GM23248 (cell line): ENCODE measurements at places on chromosomes 6 and 20. TPM values are rescaled to one million over a fixed set of nuclear protein-coding genes. Genes with fewer than 3 reads are reported as not detected.
A peak's percentile ranks its signal among the peaks of the same experiment; 100 is the strongest.

DNA sequence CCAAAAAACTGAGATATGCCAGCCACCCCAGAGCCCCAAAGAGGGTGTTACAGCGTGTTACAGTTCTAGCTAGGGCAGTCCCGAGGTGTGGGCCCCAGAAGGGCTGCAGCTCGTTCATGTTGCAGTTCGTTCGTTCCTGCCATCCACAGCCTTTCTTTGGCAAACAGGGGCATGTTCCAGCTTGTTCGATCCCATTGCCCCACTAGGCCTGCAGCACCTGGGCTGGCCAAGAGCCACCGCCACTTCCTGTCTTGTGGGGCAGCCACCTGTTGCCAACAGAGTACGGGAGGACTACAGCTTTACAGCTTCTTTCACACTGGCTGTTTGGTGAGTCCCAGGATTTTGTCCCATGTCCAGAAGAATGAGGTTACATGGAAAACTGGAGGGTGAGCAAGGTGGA, 198.1 kb downstream of the MMUT start:
- no peak overlapping the region for H3K27ac ChIP-seq
- no peak for DNase-seq
- no peaks in the 10 kb centered on the region for H3K36me3 ChIP-seq
- H3K4me3 ChIP-seq = no peak overlapping the region
- H3K4me1 ChIP-seq = no peaks in the 10 kb centered on the region

DNA sequence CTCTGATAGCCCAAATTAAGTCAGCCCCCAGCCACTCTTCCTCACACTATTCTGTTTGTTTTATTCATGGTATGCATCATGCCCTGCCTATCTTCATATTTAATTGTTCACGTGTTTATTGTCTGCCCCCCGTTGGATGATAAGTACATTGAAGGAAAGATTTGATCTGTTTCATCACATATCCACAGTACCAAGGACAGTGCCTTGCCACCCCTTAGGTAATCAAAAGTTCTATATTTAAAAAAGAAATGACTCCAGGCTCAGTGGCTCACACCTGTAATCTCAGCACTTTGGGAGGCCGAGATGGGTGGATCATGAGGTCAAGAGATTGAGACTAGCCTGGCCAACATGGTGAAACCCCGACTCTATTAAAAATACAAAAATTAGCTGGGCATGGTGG, 10.2 kb upstream of the RIN2 start:
- H3K4me1 ChIP-seq = no peaks in the 10 kb centered on the region
- no peaks in the 10 kb centered on the region for H3K36me3 ChIP-seq
- H3K4me3 ChIP-seq = no peak overlapping the region
- H3K27ac ChIP-seq = no peak overlapping the region
- no peak for DNase-seq
- H3K27me3 ChIP-seq = no peaks in the 10 kb centered on the region

DNA sequence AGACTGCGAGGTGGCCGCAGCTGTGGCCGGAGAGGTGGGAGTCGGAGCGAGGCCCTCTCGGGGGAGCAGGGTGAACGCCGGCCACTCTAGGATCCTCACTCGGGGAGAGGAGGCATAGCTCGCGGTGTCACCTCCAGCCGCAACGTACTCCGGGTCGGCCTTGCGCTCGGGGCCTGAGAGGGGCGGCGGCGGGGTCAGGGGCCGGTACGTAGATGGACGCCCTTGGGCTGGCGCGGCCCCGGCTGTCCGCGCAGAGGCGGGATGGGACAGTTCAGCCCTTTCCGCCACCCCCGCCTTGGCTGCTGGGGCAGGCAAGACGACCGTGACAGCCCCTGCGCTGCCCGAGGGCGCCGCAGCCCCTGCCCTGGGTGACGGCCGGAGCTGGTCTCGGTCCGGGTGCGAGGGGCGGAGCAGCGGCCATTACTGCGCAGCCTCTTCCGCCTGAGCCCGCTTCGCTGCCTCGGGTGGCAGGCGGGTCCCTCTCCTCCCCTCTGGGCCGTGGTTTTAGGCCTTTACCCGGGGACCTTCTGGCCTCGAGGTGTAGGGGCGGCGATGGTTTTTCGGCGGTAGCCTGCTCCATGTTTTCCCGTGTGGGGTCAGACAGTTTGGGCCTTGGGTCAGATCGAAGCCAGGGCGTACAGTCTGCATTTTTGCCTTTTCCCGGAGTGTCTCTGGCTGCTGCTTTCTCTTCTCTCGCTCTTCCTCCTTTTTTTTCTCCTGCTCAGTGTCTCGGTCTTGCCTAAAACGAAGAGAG, 405 bp downstream of the RNF146 start:
- peak; percentile 79 for DNase-seq
- peak overlapping the region; percentile 94 for H3K27ac ChIP-seq
- H3K36me3 ChIP-seq = no peaks in the 10 kb centered on the region
- peaks cover 21% of the 10 kb centered on the region for H3K4me1 ChIP-seq
- H3K27me3 ChIP-seq = no peaks in the 10 kb centered on the region
- H3K4me3 ChIP-seq = peak overlapping the region; percentile 90

DNA sequence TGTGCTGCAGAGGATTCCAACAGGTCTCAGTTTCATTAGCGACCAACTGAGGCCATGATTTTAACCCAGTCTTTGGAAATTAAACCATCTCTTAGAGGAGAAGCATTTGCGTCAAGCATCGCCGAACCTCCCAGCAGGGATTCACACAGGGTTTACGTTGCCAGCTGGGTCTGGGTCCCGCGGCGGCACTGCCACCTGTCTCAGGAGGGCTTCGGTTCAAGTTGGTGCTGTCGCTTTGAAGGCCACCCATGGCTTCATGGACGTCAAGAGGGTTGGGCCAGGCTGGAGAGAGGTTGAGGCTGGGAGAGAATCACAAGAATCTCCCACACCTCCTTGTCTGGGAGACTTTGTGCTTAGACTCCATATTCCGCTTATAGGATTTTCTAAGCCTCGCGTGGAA, 43.0 kb upstream of the FRMD1 start:
- H3K4me1 ChIP-seq = no peaks in the 10 kb centered on the region
- no peak overlapping the region for H3K27ac ChIP-seq
- H3K36me3 ChIP-seq = no peaks in the 10 kb centered on the region
- no peak overlapping the region for H3K4me3 ChIP-seq
- H3K27me3 ChIP-seq = peaks cover 7% of the 10 kb centered on the region; the same call in 1 of the 2 replicates

- H3K4me3 ChIP-seq = no peak overlapping the region
- no peak overlapping the region for H3K27ac ChIP-seq
- DNase-seq = no peak
- H3K27me3 ChIP-seq = no peaks in the 10 kb centered on the region
Observed at GRCh38 chr6:22020299-22021003, 276.4 kb downstream of the PRL start.

GRCh38 chr6:157492741-157493140, 111.8 kb downstream of the ZDHHC14 start:
- H3K4me3 ChIP-seq = no peak overlapping the region
- H3K27ac ChIP-seq = no peak overlapping the region
- H3K27me3 ChIP-seq = no peaks in the 10 kb centered on the region

GRCh38 chr20:37755665-37756064, 61.8 kb downstream of the CTNNBL1 start:
- peak; percentile 4 for DNase-seq
- H3K27me3 ChIP-seq = no peaks in the 10 kb centered on the region
- H3K4me3 ChIP-seq = no peak overlapping the region
- H3K27ac ChIP-seq = no peak overlapping the region
- no peaks in the 10 kb centered on the region for H3K4me1 ChIP-seq
- H3K36me3 ChIP-seq = no peaks in the 10 kb centered on the region

- no peaks in the 10 kb centered on the region for H3K27me3 ChIP-seq
- H3K4me1 ChIP-seq = no peaks in the 10 kb centered on the region
- no peaks in the 10 kb centered on the region for H3K36me3 ChIP-seq
- no peak for DNase-seq
- no peak overlapping the region for H3K27ac ChIP-seq
- H3K4me3 ChIP-seq = no peak overlapping the region
Observed at GRCh38 chr6:163836876-163837690, 422.6 kb downstream of the QKI start.

The KHDC1 gene
- total RNA-seq = 0.13 and 1.1 TPM in 2 replicates
